ENCODE measurements at places on chromosomes 2 and 18.

GRCh38 chr2:123514613-123515207 is 510.4 kb upstream of the CNTNAP5 start:
- no peak for DNase-seq

- DNase-seq, result no peak
Observed at GRCh38 chr18:57898506-57899124, 95.5 kb upstream of the ATP8B1 start.

- DNase-seq, result no peak
Observed at GRCh38 chr2:209661286-209661894, 110.2 kb upstream of the UNC80 start.

GRCh38 chr2:182020286-182021070 is 34.8 kb downstream of the PPP1R1C start:
- no peak for DNase-seq

DNA sequence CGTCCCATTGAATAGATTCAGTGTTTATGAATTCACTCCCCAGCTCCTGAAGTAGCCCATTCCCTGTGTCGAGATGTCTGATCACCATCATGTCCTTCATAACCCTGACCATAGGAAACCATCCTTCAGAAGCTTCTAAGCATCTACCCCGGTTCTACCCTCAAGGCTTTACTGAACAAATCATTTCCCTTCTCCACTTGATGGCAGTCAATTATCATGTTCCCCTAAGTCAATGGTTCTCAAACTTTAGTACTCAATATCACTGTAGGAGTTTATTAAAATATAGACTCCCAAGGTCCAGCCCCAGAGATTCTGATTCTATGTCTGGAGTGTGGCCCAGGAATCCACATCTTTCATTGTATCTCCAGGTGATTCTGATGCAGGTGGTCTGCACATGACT is 228.4 kb upstream of the SP5 start:
- DNase-seq, result no peak

DNA sequence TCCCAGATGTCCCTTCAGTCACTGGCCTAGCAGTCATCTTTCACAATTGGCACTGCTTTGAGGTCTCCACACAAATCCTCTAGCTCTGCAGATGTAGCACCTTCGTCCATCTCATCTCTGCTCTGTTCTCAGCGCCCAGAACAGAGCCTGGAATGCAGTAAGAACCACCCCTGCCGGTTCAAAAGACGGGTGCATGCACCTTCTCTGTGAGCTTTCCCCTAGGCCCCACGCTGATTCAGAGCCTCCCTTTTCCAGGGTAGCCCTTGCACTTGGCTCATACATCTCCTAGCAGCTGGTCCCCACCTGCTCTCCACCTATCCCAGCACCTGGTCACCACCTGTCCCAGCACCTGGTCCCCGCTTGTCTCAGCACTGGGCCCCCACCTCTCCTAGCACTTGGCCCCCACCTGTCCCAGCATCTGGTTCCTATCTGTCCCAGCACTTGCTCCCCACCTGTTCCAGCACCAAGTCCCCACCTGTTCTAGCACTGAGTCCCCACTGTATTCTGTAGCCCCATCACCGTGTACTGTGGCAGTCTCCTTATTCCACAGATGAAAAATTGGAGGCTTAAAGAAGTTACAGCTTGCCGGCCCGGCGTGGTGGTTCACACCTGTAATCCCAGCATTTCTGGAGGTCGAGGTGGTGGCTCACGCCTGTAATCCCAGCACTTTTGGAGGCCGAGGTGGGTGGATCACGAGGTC is 4.7 kb upstream of the KCNF1 start:
- no peak for DNase-seq

- DNase-seq, result no peak
Observed at GRCh38 chr2:36403675-36404230, 48.2 kb downstream of the CRIM1 start.

GRCh38 chr2:216765761-216766262 is 70.5 kb upstream of the IGFBP5 start:
- DNase-seq, result no peak

DNA sequence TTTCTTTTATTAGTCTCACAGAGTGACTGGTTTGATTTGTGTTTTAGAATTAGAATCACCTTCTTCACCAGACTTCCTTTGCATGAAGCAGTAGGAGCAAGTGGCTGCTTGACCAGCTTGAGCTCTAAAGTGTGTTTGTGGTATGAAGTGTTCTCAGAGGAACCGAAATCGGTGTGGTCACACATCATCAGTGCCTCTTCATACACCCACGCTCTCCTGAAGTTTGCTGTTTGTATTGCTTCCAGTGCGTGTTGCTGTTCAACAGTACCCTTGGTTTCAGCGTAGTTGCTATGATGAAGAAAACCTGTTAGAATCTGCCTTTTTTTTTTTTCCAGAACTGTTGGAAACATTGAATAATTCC is 77.9 kb downstream of the LIMS1 start:
- peak; percentile 86 for DNase-seq

DNA sequence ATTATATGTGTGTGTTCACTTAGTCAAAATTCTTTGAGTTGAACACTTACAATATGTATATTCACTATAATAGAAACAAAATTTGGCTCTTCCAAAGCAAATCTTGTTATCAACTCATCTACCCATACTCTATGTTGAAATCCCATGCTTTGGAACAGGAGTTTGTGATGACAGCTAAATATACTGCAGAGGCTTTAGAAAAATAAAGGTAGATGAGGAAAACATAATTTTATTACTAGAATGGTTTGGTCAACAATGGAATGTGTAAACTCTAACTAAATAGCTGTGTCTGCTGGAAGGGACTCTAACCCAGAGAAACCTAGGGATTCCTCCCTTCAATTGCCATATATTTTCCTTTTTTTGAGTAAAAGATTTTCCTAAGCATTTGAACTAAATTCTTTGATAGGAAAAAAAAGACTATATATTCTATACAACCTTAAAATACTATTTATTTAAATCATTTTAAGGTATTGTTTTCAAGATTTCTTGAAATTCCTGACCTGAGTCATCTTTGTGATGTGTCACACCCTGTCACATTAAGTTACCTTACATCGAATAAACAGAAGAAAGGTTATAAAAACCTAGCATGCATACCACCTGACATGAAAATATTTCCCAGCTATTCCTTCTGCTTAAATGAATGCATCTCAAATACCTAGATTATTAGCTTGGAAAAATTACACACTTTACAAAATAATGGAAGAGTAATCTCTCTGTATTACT is 175.5 kb downstream of the OTX1 start:
- DNase-seq, result no peak

DNA sequence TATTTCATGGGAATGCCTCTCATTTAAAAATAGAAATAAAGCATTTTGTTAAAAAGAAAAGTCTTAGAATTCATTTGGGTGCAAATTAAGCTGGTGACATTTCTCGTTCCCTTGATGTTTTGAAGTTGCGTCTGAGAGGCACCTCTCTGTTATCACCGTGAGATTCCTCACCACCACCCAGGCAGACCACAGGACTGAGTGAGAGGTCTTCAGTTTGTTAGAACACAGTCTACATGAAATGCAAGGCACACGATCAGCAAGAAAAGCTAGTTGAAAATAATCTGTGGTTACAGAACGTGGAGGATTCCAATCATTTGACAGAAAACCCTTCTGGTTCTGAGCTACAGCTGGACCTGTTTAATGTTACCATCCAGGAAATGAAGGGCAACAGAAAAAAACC is 116.0 kb downstream of the UXS1 start:
- DNase-seq, result no peak

GRCh38 chr2:101627285-101628029 is 70.0 kb upstream of the MAP4K4 start:
- no peak for DNase-seq

DNA sequence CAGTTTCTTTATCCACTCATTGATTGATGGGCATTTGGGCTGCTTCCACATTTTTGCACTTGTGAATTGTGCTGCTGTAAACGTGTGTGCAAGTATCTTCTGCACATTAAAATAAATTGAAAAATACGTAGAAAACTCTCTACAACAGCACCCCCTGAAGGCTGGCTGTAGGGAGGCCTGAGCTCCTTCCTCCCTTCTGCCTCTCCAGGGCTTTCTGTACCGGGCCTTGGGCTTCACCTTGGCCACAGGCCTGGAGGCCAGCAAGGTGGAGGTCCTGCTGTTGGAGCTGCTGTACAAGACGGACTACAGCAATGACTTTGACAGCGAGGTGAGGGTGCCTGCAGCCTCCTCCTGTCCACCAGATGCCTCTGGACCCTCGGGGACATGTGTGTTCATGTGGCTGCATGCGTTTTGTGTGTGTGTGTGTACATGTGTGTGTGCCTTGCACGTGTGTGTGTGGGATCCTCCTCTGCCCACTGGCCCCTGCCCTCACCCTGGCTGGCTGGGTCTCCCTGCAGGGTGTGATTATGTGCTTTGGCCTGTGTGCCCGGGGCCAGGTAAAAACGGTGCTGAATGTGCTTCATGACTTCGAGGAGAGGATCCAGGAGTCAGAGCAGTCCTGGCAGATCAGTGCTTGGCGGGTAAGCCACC is 29.2 kb downstream of the MROH2A start:
- DNase-seq, result no peak

GRCh38 chr18:45521777-45522176 is 93.5 kb upstream of the SLC14A2 start:
- no peak for DNase-seq

GRCh38 chr2:31920962-31921361 is 89.8 kb downstream of the MEMO1 start:
- DNase-seq, result no peak

DNA sequence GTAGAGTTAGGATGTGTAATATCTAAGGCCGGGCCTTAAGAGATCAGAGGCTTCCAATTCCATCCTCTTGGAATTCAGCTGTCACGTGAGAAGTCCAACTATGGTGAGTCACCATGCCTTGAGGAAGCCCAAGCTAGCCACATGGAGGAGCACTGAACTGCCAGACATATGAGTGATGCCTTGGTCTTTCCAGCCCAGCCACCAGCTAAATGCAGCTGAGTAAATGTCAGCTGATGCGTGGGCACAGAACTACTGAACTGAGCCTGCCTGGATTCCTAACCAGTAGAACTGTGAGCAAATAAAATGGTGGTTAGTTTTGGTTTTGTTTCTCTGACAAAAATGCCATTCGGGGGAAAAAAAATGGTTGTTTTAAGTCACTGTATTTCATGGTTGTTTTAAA is 153.7 kb upstream of the SERTAD2 start:
- DNase-seq, result peak; percentile 51

Measured in MM.1S (cell line).